ENCODE measurements at places on chromosomes 1 and 21.

DNA sequence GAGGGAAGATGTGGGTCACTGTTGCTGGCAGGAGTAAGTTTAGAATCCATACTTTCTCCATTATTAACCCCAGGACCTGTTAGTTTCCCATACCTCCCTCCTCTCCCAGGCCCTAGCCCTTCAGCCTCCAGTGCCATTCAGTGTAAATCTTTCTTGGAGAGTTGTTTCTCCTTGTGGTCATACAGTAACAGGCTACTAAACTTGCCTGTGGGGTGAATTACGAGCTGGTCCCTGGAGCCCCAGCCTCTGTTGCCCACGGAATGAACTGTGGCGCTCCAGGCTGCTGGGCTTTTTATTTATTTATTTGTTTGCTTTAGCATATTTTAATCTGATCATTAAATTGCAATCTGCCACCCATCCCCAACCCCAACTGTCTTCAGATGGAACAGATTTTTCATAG, 305.2 kb downstream of the PBX1 start:
- no peak for DNase-seq

- no peak for DNase-seq
Observed at GRCh38 chr1:207020065-207020708, 12.4 kb downstream of the C1orf116 start.

- no peak for DNase-seq
Observed at GRCh38 chr1:119713039-119713748, 1.5 kb downstream of the PHGDH start.

- no peak for DNase-seq
Observed at GRCh38 chr1:46699666-46700065, 19.2 kb downstream of the EFCAB14 start.

GRCh38 chr1:16174886-16175598, 19.2 kb upstream of the EPHA2 start:
- DNase-seq, result no peak

DNA sequence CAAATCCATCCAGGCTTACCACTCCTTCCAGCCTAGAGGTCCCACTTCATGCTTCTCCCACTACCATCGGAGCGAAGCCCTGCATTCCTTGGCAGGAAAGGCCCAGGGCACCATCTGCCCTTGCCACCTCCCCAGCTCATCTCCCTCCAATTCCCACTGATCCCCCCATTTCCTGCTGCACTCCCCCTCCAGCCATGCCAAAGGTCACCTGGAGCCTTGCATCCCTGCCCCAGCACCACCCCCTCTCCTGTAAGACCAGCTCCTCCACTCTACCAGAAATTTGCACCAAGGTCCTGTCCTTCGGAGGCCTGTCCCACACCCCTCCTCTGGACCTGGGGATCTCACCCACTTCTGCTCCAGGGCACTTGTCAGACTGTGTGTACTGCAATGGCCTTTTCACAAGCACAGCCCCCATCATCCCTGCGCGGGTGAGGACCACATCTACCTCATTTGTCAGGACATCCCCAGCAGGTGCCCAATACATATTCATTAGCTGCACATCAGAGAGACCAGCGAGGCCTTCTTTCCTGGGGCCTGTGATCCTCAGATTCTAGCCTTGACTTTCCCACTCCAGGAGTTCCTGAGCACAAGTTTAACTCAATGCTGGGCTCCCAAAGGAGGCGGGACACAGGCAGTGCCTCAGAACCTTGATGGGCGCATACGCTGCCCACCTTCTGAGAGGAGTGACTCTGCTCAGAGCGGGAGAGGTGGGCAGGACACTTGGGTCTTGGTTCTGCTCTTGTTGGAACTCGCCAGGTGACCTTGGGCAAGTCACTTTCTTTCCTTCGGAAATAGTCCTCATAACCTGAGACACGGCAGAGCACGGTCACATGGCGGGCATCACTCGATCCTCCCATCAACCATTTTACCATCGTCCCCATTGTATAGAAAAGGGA, 49.9 kb upstream of the EDN2 start:
- DNase-seq, result no peak

GRCh38 chr1:57620605-57621004, 196.7 kb upstream of the DAB1 start:
- no peak for DNase-seq

GRCh38 chr1:231872461-231872910, 245.9 kb downstream of the DISC1 start:
- DNase-seq, result no peak

GRCh38 chr1:42179275-42179674, 14.7 kb upstream of the GUCA2A start:
- DNase-seq, result no peak

DNA sequence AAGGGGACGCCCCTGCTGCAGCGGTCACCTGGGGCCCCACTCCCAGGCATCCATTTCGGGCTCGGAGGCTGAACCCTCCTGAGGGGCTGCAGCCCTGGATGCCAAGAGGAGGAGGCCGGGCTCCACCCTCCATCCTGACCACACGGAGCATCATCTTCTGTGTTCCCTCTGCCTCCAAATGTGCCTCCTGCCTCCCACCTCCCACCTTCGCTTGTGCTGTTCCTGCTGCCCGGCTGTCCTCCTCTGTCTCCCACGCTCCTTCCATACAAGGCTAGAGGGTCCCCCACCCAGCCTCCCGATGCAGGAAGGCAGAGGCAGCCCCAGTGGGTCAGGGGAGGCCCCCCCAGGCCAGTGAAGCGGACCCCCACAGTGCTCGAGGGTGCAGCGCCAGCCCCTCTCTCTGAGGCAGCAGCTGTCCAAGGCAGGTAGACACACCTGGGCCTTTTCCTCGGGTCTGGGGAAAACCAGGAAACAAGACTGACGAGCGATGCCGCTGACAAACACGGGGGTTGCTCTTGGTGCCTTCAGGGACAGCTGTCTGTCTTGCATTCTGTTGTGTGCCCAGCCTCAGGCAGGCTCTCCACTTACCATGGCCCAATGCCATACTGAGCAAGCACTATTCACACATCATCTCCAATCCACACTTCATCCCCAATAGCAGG, 16.8 kb upstream of the PLEKHG5 start:
- DNase-seq, result no peak

DNA sequence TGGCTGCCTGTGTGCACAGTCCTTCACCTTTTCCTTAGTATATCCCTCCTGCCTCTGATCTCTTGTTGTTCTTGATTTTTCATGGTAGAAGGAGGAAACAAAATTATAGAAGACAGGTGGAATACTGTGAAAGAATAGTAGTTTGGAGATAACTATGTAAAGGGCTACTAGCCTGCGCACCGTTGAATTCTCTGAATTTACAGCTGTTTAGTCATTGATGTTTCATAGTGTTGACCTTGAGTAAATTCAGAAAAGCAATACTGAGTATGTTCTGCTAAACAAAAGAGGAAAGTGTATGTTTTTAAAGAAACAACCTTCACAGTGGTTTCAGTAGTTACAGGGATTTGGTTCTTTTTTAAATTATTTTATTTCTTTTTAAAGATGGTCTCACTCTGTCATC, 18.1 kb downstream of the CAMTA1 start:
- no peak for DNase-seq

- DNase-seq, result no peak
Observed at GRCh38 chr1:77888781-77889642, 588 bp downstream of the NEXN start.

GRCh38 chr1:59638231-59638711, 176.5 kb upstream of the HOOK1 start:
- no peak for DNase-seq

DNA sequence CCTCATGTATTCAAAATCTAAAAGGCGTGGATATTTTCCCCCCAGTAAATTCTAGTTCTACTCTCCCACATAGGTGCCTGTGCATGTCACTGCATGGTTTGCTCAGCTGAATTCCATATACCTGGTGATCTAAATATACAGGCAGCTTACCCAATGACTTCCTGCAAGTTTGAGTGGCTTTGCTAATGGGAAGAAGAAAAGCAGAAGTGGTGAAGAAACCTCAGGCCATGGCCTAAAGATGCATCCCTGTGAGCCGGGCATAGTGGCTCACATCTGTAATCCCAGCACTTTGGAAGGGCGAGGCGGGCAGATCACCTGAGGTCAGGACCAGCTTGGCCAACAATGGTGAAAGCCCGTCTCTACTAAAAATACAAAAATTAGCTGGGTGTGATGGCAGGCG, 11.5 kb downstream of the SLC44A3 start:
- no peak for DNase-seq

- no peak for DNase-seq
Observed at GRCh38 chr1:235838021-235838420, 28.7 kb downstream of the LYST start.

GRCh38 chr1:192943522-192943921, 115.6 kb downstream of the UCHL5 start:
- DNase-seq, result no peak

GRCh38 chr1:157073944-157074685, 25.5 kb downstream of the ETV3L start:
- no peak for DNase-seq

GRCh38 chr1:242477944-242478343, 46.6 kb downstream of the PLD5 start:
- no peak for DNase-seq

DNA sequence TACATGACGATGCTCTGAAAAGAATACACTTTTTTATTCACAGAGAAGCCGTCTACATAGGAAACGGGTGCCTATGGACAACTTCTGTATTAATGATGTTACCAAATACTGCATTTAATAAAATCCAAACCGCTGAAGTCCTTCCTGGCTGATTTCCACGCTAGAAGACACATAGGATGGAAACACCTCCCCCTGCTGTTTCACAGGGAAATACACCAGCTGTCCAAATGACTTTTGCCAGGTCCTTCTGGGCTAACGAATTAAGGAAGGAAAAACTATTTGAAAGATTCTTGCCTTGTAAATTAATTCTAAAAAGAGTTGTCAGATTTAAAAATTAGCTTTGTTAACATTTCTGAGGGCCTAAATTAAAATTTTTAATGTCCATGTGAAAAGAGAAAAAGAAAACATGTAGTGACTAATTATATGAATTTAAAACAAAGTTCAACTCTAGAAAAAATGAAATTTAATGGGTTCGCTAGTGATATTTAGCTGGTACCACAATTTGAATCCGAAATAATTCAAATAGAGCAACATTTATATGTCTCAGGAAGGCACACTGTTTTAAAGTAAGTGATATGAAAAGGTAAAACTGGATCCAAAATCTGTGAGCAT, 146.0 kb downstream of the RERE start:
- DNase-seq, result no peak

DNA sequence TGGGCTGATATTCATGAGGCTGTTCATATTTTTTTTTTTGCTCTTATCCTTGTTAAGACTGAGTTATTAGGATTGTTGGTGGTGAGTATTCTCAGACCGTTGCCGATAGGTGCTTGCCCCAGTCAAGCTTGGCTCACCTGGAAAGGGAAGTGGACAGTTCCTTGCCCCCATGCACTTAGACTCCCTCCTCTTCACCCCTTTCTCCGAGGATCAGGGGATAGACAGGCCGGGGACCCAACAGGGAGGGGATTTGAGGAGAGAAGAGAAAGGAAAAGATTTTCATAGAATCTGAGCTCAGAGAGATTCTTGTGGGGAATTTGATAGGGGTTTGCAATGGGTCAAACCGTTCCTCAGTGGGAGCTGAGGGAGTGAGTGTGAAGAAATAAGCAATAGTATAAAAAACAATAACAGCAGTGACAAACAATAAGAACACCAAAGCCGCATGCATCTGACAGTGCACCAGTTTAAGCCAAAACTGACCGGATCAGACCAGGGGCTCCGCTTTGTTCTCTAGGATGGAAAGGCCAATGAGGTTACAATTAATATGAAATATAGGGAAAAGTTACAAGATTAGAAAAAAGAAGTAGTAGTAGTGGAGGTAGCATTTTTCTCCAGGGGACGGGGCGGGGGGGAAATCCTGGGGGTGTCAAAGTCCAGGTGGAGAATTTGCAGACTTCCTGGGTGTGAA, 8.9 kb downstream of the PAX7 start:
- no peak for DNase-seq

GRCh38 chr1:40786171-40786994, 2.8 kb downstream of the KCNQ4 start:
- no peak for DNase-seq

GRCh38 chr21:43192501-43193081, 23.8 kb downstream of the CRYAA start:
- DNase-seq, result no peak

Data from stimulated activated CD4-positive, alpha-beta T cell treated with anti-CD3 and anti-CD28 coated beads, Interleukin-1b, Interleukin-23, amount 100 ng/mL, for 1 hour (primary cell).